Psoas muscle (tissue), 8 donors: ENCODE measurements at places on chromosomes 2 and 18. TPM values are rescaled to one million over a fixed set of nuclear protein-coding genes. Genes with fewer than 3 reads are reported as not detected.

DOK6 gene
- polyA plus RNA-seq = 0.05 TPM

INHA gene
- polyA plus RNA-seq = 1.2 TPM

DPYSL5 gene
- 0.03 TPM for polyA plus RNA-seq

PSTPIP2 gene
- polyA plus RNA-seq = 13.2 TPM

DNA sequence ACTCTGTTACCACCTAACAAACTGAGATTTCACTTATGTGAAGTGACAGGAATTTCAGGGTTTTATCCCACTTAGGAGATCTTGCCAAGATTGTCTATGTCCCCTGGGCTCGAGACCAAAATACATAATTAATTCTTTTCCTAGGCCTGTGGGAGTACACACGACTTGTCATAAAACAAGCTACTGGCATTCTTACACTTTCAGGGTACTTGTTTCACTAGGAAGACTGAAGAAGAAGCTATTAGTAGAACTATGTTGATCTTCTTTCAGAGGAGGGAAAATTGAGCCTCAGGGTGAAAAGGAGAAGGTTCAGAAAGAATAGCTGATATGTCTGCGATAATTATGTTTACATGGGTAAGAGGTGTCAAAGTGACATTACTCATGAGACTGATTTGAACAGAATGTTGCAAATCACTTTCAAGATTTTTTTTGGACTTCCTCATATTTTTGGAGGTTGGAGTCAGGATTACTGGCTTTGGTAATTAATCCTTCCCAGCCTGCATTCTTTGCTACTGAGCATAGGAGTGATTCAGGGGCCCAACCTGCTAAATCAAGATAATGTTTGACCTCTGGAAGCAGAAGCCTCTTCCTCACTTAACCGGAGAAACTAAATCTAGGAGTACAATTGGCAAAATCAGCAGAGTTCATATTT lies 240.0 kb upstream of the NT5C1B start:
- no peaks in the 10 kb centered on the region for H3K27me3 ChIP-seq
- peaks cover 36% of the 10 kb centered on the region for H3K4me1 ChIP-seq
- DNase-seq = no peak
- H3K27ac ChIP-seq = peak overlapping the region; percentile 56
- H3K4me3 ChIP-seq = no peak overlapping the region

DNA sequence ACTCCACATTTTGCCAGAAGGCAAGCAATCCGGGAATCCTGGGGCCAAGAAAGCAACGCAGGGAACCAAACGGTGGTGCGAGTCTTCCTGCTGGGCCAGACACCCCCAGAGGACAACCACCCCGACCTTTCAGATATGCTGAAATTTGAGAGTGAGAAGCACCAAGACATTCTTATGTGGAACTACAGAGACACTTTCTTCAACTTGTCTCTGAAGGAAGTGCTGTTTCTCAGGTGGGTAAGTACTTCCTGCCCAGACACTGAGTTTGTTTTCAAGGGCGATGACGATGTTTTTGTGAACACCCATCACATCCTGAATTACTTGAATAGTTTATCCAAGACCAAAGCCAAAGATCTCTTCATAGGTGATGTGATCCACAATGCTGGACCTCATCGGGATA lies 26.8 kb downstream of the B3GNT2 start:
- DNase-seq = no peak
- H3K27ac ChIP-seq = no peak overlapping the region
- no peak overlapping the region for H3K4me3 ChIP-seq

DNA sequence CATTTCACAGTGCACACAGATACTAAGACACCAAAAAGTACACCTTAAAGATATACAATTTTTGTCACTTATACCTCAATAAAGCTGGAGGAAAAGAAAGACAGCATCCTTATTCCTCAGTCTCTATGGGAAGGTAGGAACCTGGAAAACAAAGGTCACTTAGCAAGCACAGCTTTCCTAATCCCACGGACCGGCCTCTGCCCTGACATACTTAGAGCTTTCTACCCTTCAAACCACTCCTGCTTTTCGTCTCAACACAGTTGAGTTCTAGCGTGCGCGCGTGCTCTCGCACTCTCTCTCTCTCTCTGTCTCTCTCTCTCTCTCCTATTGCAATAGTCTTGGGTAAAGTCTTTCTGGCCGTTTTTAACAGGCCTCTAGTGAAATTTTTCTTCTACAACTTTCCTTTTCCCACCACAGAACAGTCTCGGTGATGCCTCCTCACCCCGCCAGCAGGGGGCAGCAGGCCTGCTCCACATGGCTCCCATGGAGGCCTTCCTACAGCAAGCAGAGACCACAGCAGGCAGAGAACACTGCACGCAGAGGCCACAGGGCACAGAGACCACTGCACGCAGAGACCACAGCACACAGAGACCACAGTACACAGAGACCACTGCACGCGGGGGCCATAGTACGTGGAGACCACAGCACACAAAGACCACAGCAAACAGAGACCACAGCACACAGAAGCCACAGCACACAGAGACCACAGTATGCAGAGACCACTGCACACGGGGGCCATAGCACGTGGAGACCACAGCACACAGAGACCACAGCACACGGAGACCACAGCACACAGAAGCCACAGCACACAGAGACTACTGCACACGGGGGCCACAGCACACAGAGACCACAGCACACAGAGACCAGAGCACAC lies 106.9 kb downstream of the FBXO15 start:
- no peaks in the 10 kb centered on the region for H3K4me1 ChIP-seq
- no peaks in the 10 kb centered on the region for H3K36me3 ChIP-seq
- H3K27me3 ChIP-seq = no peaks in the 10 kb centered on the region
- no peak overlapping the region for H3K4me3 ChIP-seq
- H3K27ac ChIP-seq = no peak overlapping the region

GRCh38 chr2:241461693-241462677 lies 46.4 kb downstream of the STK25 start:
- H3K4me1 ChIP-seq = no peaks in the 10 kb centered on the region
- H3K27me3 ChIP-seq = no peaks in the 10 kb centered on the region
- H3K36me3 ChIP-seq = peaks cover 24% of the 10 kb centered on the region
- H3K4me3 ChIP-seq = no peak overlapping the region

DNA sequence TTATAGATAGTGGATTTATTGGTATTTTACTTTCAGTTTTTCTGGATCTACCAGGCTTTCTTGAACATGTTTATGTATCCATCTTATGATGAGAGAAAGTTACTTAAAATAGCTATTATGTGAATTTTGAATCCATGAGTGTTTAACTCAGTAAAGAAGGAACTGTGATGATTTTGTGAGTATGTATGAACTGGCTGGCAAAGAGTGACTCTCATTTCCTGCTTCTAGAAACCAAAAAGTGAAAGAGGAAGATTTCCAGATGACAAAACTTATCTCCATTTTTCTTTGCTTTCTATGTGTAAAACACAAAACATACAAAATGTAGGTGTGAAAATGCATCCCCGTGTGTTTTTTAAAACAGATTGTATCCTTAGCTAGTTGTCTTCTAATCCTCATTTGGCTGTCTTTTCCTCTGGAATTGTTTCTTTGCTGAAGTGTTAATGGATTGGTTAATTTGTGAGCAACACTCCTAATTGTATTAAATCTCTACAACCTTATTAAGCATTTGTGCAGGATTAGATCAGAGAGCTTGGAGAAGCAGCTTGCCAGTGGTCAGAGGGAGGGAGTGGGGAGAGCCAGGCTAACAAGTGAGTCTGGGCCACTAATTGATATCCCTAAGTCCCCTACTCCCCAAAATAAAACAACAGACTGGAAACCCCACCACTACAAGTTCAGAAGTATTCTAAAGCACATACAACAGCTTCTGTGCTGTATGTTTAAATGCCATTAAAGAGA lies 23.9 kb downstream of the PTPRM start:
- DNase-seq = no peak
- no peak overlapping the region for H3K4me3 ChIP-seq
- no peaks in the 10 kb centered on the region for H3K27me3 ChIP-seq
- H3K4me1 ChIP-seq = peaks cover 56% of the 10 kb centered on the region
